ENCODE measurements at places on chromosomes 5 and 9. TPM values are rescaled to one million over a fixed set of nuclear protein-coding genes. Genes with fewer than 3 reads are reported as not detected.

PCDHA2 gene
- total RNA-seq, result not detected

GRCh38 chr5:96582343-96582742 lies 79.8 kb upstream of the CAST start:
- no peak for DNase-seq

ARSI gene
- total RNA-seq, result 0.84 TPM

- DNase-seq, result no peak
Observed at GRCh38 chr5:61289241-61289640, 42.8 kb upstream of the ZSWIM6 start.

ANKRD33B gene
- 2.0 TPM for total RNA-seq

DNA sequence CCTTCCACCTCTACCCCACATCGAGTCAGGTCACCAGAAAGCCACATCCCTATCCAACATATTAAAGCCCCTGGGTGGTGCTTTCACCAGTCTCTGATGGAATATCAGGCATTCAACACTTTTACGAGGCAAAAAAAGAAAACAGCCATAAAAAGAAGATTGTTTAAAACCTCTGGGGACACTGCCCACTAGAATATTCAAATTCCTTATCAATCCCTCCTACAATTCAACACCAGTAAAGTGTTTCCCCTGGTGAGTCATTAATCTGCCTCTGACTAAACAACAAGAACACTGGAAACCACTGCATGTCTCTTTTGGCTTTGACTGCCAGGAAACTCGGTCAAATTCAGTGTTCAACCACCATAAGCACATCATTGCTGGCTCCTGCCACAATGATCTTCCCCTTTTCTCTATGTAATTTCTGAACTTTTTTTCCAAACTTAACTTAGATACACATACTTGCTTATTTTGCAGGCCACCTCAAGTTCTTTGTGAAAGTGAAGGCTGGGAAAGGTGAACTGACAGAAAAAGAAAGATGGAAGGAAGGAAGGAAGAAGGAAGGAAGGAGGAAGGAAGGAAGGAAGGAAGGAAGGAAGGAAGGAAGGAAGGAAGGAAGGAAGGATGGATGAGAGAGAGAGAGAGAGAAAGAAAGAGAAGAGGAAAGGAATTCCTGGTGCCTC lies 105.3 kb downstream of the PAX5 start:
- no peak for DNase-seq

PTPRD gene
- 12.1 TPM for total RNA-seq

PKD2L2 gene
- 0.24 TPM for total RNA-seq

- peak; percentile 77 for DNase-seq
Observed at GRCh38 chr9:89497978-89498851, at the start of gene SEMA4D. TSS of gene SEMA4D (minus strand) at chr9:89498113. CDS start at chr9:89405456, 92,657 bp downstream.

GRCh38 chr5:1807451-1808185 lies 6.4 kb downstream of the NDUFS6 start:
- no peak for DNase-seq

GRCh38 chr9:121483049-121483448 lies 16.6 kb downstream of the GGTA1 start:
- DNase-seq, result no peak

IL13 gene
- not detected for total RNA-seq

DNA sequence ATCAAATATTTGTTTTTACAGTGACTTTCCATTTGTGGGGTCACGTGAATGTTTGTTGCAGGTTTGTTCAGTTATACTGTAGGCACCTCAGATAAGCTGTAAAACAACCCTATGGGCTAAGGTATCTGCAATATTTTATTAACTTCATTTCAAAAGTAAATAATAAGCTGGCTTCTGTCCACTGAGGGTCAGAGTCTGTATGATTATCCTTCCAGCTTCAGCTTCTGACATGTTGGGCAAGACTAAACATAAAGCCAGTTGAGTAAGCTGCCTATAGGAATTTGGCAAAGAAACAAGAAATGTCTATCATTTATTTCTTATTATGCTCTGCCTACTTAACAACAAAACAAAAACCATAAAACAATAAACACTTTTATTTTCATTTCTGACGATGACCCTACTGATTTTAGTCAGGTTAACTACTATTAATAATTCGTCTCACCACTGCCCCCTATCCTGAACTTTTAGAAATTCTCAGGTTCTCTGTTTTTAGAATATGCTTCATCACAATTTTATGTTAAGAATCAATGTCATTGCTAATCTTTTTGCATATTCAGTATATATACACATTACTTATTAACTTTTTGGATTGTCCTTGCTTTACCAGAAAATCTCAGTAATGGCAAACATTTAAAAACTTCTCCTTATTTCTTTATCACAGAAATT lies 413.6 kb upstream of the ADAMTSL1 start:
- no peak for DNase-seq

DNA sequence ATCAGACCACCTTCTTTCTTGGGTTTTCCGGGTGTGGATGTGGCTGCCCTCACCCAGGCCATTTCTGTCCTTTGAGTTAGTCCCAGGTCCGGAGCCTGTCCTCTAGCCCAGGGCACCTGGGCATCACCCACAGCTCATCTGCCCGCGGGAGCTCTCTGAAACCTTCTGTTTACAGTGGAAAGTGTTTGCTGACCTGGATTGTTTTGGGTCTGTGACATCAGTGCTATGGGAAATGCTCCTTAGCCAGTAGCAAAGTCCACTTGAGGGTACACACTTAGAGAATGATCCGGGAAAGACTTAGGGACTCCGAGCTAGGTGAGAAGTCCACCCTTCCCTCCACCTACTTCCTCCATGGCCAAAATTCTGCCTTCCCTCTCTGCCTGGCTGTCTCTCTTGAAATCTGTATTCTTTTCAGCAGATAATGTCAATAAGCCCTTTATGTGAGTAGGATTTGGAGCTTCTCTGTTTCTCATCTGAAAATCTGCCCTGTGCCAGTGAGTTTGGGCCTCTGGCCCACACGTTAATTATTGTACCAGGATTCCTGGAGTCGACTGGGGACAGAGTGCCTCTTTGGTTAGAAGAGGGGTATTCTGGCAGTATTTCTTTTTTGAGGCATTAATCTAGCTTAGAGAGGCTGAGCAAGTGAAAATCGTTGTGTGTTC lies 19.9 kb downstream of the ABLIM3 start:
- DNase-seq, result no peak

GRCh38 chr9:116868201-116868600 lies 181.1 kb downstream of the TRIM32 start:
- DNase-seq, result no peak

GRCh38 chr5:137142346-137142745 lies 356.8 kb downstream of the SPOCK1 start:
- DNase-seq, result no peak

GRCh38 chr5:171660434-171660833 lies 125.2 kb upstream of the SMIM23 start:
- DNase-seq, result no peak

GRCh38 chr5:151066920-151067319 lies 13.9 kb downstream of the TNIP1 start:
- no peak for DNase-seq

PCSK5 gene
- 9.3 TPM for total RNA-seq

KCNV2 gene
- not detected for total RNA-seq

- DNase-seq, result no peak
Observed at GRCh38 chr5:112534611-112535255, 115.7 kb upstream of the EPB41L4A start.

DNA sequence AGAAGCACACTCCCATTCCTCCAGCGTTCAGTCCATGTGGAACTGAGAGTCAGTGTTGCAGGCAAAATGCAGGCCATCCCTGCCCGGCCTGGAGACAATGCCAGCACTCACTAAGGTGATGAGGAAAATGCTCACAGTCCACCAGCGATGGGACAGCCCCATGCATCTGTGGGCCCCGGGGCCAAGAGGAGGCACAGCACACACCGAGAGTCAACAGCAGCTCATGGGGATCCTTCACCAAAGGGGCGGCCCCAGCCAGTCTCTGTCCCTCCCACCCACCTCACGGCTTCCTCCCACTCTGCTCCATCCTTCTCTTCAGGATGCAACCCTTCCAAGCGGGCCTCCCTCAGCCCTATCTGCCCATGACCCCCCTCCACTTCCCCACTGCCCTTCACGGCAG lies 6.2 kb downstream of the SEMA4D start:
- DNase-seq, result no peak

Measured in left cardiac atrium (tissue), 4 donors.